Activated naive CD4-positive, alpha-beta T cell treated with anti-CD3 and anti-CD28 coated beads for 36 hours (primary cell): ENCODE measurements at places on chromosomes 3 and 15. TPM values are rescaled to one million over a fixed set of nuclear protein-coding genes. Genes with fewer than 3 reads are reported as not detected.

DNA sequence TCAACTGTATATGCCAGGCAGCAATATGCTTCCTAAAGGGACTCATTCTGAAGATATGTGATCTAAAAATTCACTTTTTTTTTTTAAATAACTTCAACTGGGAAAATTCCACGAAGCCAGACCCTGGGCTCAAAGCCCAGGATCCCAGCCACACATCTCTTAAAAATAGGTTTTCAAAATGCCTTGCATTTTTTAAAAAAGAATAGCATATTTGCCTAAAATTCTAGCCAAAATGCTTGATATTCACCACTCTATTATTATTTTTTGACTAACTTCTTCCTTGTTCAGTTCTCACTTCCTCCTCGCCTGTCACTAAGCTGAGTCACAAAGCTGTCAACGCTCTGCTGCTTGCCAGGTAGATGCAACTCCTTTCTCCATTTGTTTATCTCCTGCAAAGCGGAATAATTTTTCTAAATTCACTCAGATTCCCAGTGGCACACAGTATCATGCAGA, 28.0 kb upstream of the VGLL4 start:
- DNase-seq, result no peak

- no peak for DNase-seq
These were observed 119.9 kb downstream of the CADPS start for GRCh38 chr3:62755285-62755684.

- no peak for DNase-seq
These were observed 16.4 kb downstream of the PXYLP1 start for GRCh38 chr3:141248064-141248463.

Gene GREM1
- not detected for total RNA-seq
